Muscle of arm (tissue), 14 donors: ENCODE measurements at places on chromosomes 2 and 18. TPM values are rescaled to one million over a fixed set of nuclear protein-coding genes. Genes with fewer than 3 reads are reported as not detected.

C2orf81 gene
- 2.1 TPM for polyA plus RNA-seq

ABCA12 gene
- not detected for polyA plus RNA-seq

DNA sequence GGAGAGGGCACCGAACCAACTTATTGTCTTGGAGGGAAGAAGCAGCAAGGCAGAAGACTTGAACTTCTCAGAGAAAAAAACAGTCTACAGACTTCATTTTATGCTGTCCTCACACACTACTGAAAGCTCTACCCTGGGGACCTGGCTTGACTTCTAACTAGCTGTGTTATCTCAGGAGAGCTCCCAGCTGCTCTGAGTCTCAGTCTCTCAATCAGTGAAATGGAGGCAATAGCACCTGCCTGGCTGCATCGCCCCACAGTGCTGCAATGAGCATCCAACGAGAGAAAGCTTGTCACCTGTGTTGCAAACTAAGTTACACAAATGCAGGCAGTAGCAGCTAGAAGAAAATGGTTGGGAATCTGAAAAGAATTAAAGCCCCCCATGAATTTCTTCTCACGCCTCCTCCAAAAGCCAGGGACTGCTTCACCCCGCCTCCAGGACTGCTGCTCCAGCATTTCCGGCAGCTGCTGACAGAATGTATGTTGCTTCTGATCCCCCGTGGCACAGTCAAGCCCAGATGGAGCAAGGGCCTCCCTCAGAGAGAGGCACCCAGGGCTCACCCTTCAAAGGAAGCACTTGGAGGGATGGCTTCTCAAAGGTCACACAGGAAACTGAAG, 116.3 kb downstream of the BCL11A start:
- DNase-seq, result no peak

DNA sequence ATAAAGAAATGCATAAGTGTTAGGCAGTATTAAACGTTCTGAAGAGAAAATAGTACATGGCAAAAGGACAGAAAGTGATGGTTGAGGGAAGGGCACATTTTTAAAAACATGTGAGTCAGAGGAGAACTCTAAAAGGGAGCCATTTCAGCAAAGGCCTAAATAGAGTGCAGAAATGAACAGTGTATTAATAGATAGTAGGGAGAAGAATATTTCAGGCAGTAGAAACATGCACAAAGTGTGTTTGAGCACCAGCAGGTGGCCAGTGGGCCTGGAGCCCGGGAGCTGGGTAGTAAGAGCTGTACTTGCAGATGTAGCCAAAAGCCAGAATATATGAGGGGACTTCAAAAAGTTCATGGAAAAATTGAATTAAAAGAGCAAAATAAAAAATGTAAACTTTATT, 288.1 kb upstream of the FIGN start:
- DNase-seq, result no peak

DNA sequence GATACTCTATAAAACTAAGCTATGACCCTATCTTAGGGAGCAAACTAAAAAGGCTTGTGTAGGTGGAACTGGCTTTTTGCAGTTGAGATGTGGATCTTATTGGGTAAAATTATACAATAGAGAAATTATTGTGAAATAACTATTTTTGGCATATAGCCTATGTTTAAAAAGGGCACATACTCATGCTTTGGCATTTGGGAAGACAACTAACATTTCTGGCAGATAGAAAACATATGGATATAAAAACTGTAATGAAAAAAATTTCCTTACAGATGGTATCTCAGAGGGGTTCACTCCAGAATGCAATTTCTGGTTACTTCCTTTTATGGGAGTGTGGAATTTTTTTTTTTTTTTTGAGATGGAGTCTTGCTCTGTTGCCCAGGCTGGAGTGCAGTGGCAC, 120.1 kb upstream of the CCDC195 start:
- no peak for DNase-seq

- DNase-seq, result no peak
Observed at GRCh38 chr18:79749251-79750191, 48.2 kb upstream of the KCNG2 start.

GRCh38 chr2:156647377-156648010, 211.3 kb downstream of the GPD2 start:
- DNase-seq, result no peak

DNA sequence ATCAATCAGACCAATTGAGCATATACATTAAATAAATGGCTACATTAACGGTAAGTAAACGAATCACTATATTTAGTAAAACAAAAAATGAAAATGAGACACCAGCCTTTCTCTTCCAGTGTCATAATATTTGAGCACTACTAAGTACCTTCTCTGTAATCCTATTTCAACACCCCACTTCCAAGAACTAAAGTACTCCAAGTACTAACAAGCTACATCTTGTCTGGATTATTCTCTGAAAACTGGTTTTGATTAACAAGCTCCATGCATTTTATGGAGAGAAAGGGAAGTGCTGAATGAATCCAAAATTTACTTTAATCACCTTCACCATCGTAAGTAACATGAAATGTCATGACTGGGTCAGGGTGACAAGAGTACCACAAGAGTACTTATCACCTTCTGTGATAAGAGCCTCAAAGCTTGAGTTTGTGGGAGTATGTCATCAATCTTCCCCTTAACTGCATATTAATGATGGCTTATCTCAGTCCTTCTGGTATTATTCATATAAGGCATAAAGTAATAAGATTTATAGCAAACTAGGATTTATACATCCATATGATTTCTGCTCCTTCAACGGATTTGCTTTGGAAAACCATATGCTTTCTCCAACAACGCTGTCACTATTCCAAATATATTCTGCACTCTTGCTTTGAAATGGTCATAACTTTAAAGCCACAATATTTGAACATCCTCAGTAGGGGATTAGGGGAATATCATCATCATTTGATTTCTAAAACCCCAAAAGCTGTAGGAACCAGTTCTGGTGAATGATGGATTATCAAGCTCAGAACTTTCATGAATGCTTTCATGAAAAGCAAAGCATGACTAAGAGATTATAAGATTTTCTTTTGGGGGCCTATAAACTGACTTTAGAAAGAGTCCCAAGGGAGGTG, 127.0 kb downstream of the ANTXR1 start:
- DNase-seq, result no peak

- no peak for DNase-seq
Observed at GRCh38 chr2:55399815-55400214, 19.8 kb downstream of the CCDC88A start.

DNA sequence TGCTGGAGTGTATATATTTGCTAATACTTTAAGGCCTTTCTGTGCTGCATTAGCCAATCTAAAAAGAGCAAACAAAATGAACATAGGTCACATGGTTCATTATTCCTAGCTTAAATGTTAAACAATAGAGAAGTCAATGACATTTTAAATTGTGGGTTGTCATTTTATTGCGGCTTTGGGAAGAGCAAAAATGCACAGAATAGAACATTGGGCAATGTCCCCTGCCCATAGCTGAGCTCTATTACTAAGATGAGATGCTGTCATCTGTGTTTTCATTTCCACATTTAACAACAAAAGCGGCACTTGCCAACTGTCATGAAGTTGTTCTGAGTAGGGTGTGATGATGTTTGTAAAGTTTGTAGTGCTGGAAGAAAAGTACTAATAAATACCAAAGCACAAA, 3.2 kb upstream of the VAPA start:
- no peak for DNase-seq

- no peak for DNase-seq
Observed at GRCh38 chr2:131048641-131049040, 44.6 kb downstream of the FAM168B start.
